ENCODE measurements at places on chromosomes 3 and 15.

DNA sequence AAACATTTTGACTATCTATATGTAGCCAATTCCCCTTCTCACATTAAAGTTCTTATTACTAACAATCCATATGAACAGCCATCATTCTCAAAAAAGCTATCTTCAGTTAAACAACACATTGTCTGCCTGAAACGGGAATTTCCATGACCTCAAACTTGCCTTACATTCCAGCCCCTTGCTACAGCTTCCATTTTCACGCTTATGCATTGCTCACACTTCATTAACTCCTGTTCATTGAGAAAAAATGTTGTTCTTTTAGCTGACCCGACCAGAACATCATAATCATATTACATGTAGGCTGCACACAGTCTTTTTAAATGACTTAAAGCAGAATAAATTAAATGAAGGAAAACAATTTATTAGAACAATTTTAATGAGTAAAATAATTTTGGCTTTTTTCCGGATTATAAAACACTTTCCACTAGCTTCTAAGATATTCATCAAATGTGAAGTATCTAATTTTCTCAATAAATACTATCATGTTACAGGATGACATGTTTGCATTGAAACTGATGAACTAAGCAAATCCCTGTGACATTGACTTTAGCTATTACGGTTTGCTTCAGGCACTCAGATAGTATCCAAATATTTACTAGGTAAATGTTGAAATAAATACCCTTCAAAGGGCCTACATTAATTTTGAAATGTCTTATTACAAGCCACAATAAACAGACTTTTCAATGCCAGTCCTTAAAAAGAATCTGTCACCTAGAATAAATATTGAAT is 49.9 kb downstream of the P3H2 start:
- DNase-seq: no peak

DNA sequence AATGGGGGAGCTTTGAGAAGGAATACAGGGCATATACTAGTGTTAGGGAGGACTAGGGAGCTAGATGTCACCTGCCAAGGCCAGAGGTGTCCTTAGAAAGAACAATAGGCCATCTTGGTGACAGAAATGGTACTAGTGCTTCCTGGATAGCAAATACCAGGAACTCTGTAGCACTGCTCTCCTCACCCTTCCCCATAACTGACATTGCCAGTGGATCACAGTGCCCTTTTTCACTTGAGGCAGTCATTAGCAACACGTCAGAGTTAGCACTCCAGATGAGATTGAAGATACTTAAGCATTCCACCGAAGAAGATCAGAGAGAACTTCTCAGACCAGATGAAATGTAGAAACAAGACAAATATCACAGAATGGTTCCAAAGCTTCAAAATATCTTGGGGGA is 103.1 kb upstream of the PDZRN3 start:
- DNase-seq: no peak

GRCh38 chr15:63418811-63419210 is 37.2 kb upstream of the CA12 start:
- DNase-seq: no peak

- DNase-seq: no peak
These were observed 74.6 kb downstream of the ARRDC4 start for GRCh38 chr15:98035134-98035533.

DNA sequence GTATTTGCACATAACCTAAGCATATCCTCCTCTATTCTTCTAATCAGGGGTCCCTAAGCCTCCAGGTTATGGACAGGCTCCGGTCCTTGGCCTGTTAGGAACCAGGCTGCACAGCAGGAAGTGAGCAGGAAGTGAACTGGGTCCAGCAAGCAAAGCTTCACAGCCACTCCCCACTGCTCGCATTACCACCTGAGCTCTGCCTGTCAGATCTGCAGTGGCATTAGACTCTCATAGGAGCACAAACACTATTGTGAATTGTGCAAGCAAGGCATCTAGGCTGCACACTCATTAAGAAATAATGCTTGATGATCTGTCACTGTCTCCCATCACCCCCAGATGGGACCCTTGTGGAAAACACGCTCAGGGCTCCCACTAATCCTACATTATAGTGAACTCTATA is 9.8 kb downstream of the MSL2 start:
- no peak for DNase-seq

- no peak for DNase-seq
These were observed 3.0 kb upstream of the RAD18 start for GRCh38 chr3:8966150-8966819.

GRCh38 chr3:127747751-127748521 is 74.4 kb downstream of the MGLL start:
- DNase-seq: no peak

GRCh38 chr3:29186131-29186599 is 94.7 kb upstream of the RBMS3 start:
- DNase-seq: no peak

GRCh38 chr3:111594781-111595180 is 365 bp downstream of the ZBED2 start:
- DNase-seq: no peak

DNA sequence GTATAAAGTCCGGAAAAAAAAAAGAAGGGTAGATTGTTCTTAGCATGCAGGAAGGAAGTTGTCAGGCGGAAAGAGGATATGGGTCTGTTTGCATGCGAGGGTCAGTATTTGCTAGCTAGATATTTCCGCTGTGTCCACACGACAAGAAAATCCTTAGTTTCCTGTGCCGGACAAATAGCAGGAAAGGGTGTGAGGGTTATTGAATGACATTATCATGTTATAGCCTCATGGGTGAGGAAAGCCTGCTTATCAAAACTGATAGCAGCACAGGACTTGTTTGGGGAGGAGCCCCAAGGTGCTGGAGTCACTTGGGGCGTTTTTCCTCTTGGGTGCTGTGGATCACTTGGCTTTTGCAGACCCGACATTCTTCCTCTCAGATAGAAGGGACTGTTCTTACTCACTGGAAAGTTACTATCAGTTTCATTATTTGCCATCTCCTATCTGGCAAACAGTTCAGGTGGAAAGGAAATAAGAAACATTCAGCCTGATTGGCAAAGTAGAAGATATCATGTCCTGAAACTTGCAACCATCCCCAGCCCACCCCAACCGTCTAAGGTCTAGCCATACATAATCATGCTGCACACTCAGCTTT is 127.2 kb upstream of the DPH6 start:
- DNase-seq: no peak

DNA sequence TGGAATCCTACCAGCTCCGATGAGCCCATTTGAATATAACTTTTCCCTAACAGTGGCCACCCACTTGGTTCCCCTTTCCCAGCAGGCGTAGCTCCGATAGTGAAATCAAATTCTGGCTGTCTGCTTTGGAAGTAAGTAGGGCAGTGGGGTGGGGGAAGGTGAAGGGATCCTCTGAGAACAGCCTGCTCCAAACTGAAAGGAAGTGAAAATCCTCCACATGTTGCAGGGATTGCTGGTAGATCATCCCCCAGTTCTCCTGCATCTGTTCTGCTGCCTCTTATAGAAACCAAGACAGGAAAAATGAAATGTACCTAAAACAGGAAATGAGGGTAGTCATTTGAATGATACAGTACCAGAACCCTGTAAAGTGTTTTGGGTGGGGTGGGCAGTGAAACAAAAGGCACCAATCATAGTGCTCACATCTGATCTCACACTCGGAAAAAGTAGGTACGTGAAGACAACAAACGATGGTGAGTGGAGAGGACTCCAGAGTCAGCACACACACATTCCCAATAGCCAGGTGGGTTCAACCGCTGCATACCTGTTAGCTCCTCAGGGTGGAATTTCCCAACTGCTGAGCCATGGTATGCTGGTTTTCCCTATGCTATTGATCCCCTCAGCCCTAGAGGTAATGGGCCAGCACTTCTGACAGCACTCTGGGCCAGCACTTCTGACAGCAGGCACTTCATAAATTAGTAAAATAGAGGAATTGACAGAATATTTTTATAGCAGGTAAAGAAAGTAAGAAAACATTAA is 304.9 kb upstream of the ADAMTS9 start:
- DNase-seq: no peak

GRCh38 chr15:85625856-85626255 is 168.9 kb downstream of the KLHL25 start:
- DNase-seq: no peak

GRCh38 chr3:158520433-158520832 is 50.6 kb upstream of the MLF1 start:
- DNase-seq: no peak

- no peak for DNase-seq
These were observed 6.2 kb downstream of the RPL22L1 start for GRCh38 chr3:170863816-170864215.

DNA sequence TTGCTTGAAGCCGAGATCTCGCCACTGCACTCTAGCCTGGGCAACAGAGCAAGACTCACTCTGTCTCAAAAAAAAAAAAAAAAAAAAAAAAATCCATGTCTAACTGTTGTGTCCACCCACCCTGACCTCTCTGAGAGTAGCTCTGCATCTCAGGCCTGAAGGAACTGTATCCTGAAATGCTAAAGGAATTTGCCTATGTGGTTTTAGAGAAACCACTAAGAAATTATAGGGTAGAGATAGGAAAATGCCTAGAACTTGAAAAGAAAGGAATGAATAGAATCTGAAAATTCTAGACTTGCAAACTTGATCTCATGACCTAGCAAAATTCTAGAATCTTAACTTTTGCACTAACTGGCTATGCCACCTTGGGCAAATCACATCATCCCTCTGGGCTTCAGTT is 217.5 kb upstream of the ROPN1 start:
- no peak for DNase-seq

- no peak for DNase-seq
These were observed 40.4 kb upstream of the SMAD3 start for GRCh38 chr15:67024998-67025368.

- no peak for DNase-seq
These were observed 66.6 kb downstream of the ARIH1 start for GRCh38 chr15:72540606-72541237.

DNA sequence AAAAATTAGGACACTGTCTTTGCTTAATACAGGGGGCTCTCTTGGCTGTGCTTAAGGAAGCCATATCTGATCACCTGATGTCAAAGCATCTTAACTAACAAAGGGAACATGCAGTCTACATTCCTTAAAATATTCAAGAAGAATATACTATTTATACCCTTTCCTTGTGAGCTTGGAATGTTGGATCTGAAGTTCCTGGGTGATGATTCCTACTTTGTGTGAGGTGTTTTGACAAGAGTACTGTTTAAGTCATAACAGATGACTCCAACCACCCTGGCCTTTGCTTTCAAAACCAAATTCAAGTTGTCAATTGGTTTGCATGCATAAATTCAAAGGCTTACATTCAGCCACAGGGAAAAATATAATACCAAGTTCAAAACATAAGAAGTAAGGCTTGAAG is 862.7 kb upstream of the SEMA6D start:
- DNase-seq: no peak

DNA sequence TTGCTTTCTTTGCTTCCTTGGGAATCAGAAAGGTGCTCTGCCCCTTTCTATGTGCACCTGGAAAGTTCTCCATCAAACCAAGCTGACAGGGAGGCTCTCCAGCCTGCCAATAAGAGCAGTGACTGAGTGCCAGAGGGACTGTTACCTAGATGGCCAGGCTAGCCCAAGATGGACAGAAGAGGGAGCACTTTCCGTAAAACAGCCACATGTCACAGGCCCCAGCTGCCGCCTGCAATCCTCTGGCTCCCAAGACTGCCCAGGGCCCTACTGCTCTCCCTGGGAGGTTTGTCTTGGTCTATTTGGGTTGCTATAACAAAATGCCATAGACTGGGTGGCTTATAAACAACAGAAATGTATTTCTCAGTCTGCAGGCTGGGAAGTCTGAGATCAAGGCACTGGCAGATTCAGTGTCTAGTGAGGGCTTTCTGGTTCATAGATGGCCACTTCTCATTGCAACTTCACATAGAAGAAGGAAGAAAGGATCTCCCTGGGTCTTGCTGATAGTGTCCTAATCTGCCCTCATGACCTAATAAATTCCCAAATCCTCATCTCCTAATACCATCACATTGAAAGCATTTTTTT is 72.3 kb downstream of the TAMM41 start:
- DNase-seq: no peak

GRCh38 chr15:56883088-56883487 is 35.4 kb upstream of the TCF12 start:
- DNase-seq: no peak

DNA sequence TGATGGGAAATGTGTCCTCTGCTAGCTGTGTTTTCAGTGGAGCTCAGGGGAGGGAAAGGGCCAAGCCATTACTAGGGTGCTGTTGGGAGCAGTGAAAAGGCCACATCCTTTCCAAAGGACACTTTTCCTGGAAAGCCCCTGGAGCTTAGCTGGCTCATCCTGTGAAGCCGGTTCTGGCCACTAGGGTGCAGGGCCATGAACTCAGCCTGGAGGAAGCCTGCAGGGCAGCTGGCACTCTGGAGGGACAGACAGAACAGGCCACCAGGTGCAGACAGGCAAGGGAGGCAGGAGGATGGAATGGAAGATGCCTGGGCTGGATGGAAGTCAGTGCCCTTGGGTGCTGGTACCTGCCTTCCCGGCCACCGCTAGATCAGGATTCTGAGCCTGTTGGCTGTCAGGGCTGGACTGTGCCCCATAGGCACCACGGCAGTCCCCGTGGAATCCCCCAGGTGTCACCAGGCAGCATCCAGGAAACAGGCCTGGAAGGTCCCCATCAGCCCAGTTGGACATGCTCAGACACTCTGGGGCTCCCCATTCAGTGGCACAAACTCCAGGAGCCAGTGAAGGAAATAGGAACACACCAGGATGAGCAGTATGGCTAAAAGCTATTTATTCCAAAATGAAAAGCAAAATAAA is 76.2 kb upstream of the C2CD4B start:
- no peak for DNase-seq

GRCh38 chr3:169623971-169624370 is 39.5 kb downstream of the MECOM start:
- no peak for DNase-seq

- DNase-seq: no peak
These were observed 201.0 kb upstream of the GBE1 start for GRCh38 chr3:81962396-81962795.

DNA sequence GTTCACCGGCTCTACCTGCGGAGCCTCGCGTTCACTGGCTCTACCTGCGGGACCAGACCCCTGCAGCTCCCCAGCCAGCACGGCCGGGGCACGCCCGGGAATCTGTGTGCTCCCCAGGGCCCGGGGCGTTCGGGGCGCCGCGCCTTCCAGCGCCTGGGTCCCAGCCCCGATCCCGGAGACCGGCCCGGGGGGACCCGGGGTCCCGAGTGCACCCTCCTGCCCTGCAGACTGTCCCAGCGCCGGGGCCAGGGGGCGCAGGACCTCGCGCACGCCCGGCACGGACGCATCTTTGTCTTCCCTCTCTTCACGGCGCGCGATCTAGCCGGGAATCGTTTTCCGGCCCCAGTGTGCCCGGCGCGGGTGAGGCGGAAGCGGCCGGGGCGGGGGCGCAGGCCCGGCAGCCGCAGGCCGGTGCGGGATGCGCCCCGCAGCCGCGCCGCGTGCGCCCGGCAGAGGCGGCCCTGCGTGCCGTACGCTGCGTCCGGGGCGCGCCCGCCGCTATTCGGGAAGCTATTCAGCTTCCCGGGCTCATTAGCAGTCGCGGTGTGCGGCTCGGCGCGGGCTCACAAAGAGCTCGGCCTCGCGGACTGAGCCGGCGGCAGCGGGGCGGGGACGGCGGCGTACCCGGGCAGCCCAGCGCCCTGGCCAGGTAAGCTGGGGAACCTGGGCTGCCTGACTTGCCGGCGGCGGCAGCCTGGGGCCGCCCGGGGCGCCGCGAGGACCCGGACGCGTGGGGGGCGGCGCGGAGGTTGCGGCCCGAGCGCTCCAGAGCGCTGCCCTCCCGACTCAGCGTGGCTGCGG is at the start of gene APBA2:
Gene APBA2, plus strand, starts transcription at position 345 of the 801 bp plus-strand sequence. CDS start 167,911 bp downstream, outside the sequence.
- no peak for DNase-seq
